Posterior vena cava (tissue), 2 donors: ENCODE measurements at places on chromosomes 16 and 17. TPM values are rescaled to one million over a fixed set of nuclear protein-coding genes. Genes with fewer than 3 reads are reported as not detected.

Gene NPIPB6
- 1.5 TPM for total RNA-seq

Gene OR3A3
- not detected for total RNA-seq

DNA sequence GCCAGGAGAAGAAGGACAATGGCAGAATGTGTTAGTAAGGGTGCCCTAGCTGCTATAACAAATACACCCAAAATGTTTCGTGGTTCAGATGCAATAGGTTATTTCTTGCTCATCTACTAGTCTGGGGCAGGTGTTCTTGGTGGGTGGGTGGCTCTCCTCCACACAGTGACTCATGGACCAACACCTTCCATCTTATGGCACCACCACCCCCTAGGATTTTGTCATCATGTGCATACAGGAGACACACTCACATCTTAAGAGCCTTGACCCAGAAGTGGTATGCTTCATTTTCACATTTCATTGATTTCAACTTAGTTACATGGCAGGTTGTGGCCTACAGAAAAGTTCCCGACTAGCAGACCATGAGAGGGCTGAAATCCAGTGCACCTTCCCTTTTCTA, 114.7 kb downstream of the AMFR start:
- DNase-seq = no peak

Gene NTN1
- total RNA-seq = 15.4 TPM

GRCh38 chr16:24999088-24999670, 16.0 kb downstream of the ARHGAP17 start:
- DNase-seq = no peak

GRCh38 chr17:69018022-69018615, 42.6 kb downstream of the ABCA9 start:
- no peak for DNase-seq

DNA sequence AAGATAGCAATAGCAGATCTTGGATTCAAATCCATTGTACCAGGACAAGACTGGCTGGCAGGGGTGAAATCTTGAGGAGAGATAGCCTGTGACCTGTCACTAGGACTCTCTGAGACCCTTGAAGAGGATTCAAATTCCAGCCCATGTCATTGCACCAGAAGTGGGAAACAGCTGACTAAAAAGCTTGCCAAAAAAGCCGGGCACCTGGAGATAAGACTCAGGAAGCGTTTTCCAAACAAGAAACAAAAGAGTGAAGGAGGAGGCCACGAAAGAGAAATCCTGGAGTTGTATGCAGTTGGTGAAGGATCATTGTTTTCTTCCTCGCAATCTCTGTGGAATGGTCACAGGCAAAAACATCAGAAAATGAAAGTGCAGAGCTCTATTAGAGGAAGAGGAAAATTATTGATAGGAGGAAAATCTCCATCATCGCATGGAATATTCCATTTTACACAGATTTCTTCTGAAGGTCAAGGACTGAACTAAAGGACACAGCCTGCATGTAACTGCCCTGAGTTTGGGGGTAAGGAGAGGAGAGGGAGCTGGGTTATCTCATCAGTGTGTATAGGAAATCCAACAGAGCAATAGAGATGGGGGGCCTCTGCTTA, 9.0 kb upstream of the WSB1 start:
- DNase-seq = no peak

Gene C17orf113
- 0.33 TPM for total RNA-seq

Gene EME1
- total RNA-seq = 1.4 TPM

GRCh38 chr17:41548844-41549595, 20.9 kb upstream of the KRT19 start:
- DNase-seq = peak; percentile 96

Gene PABPN1L
- total RNA-seq = not detected

DNA sequence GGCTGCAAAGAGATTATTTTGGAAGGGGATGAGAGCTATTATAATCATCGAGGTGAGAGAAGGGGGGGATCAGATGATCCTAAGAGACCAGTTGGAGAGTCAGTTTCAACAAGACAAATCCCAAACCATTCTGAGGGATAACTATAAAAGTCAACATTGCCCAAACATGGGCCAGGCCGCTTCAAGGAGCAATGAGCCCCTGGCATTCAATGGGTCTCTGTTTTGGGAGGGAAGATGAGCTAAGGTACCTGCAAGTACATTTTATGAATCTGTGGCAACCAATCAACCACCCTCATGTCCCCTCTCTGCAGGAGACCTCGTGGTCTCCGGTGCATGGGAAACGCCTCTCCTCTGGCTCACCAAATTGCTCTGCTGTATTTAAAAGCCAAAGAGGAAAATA, 209.9 kb upstream of the C16orf82 start:
- DNase-seq = no peak

- no peak for DNase-seq
Observed at GRCh38 chr17:71396711-71397110, 724.1 kb upstream of the SOX9 start.

Gene CSF3
- 0.69 TPM for total RNA-seq

DNA sequence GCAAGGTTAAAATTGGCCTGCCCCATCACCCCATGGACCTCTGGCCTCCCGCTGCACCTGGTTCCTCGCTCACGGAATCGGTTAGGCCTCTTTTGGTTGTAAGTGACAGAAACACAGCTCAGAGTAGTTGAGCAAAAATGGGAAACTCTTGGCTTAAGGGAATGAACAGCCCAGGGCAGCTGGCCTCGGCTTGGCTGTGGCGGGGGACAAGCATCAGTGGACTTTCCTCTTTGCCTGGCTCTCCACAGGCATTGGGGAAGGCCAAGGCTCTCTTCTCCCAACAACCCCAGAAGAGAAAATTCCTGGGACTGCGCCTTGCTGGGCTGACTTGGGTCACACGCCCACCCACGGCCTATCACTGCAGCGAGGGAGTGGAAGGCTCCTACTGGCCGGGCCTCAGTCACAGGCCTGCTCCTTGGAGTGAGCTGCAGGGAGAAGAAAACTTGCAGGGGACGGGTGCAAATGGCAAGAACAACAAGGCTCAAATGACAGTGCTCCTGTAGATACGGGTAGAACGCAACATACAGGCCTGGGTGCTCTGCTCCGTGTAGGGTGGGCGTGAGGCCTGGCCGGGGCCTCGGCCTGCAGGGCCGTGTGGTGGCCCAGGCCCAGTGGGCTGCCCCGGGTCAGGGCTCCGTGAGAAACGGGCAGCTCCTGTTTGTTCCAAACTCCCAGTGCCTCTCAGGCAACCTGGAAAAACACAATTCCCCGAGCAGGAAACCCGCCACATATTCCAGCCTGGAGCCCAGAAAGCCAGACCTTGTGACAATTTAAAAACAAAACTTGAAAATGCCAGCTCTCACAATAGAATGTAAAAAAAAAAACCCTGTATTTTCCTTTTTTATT, 25.0 kb upstream of the ATP2A3 start:
- peak; percentile 64 for DNase-seq

- DNase-seq = no peak
Observed at GRCh38 chr17:35545150-35545549, 7.7 kb upstream of the SLFN12L start.
